ENCODE measurements at places on chromosomes 12 and 14. TPM values are rescaled to one million over a fixed set of nuclear protein-coding genes. Genes with fewer than 3 reads are reported as not detected.

GRCh38 chr14:97283005-97283403, 485.8 kb downstream of the VRK1 start:
- H3K4me1 ChIP-seq = no peaks in the 10 kb centered on the region
- no peaks in the 10 kb centered on the region for H3K27me3 ChIP-seq
- H3K4me3 ChIP-seq = no peak overlapping the region

- no peak overlapping the region for H3K27ac ChIP-seq
- H3K4me1 ChIP-seq = no peaks in the 10 kb centered on the region
- H3K4me3 ChIP-seq = no peak overlapping the region
- H3K36me3 ChIP-seq = no peaks in the 10 kb centered on the region
These were observed 7.0 kb downstream of the ERP27 start for GRCh38 chr12:14931359-14931758.

- peaks cover 39% of the 10 kb centered on the region for H3K4me1 ChIP-seq
- H3K27me3 ChIP-seq = no peaks in the 10 kb centered on the region
- H3K36me3 ChIP-seq = no peaks in the 10 kb centered on the region
- peak; percentile 74 for DNase-seq
- H3K4me3 ChIP-seq = no peak overlapping the region
These were observed 170.2 kb upstream of the PRICKLE1 start for GRCh38 chr12:42759622-42760273.

GRCh38 chr14:59377991-59378601, 87.1 kb downstream of the GPR135 start:
- no peak for DNase-seq
- no peak overlapping the region for H3K27ac ChIP-seq
- H3K4me1 ChIP-seq = no peaks in the 10 kb centered on the region
- H3K27me3 ChIP-seq = no peaks in the 10 kb centered on the region
- H3K4me3 ChIP-seq = no peak overlapping the region

GRCh38 chr14:52447236-52447635, 105.1 kb downstream of the TXNDC16 start:
- no peaks in the 10 kb centered on the region for H3K27me3 ChIP-seq
- no peaks in the 10 kb centered on the region for H3K36me3 ChIP-seq
- H3K27ac ChIP-seq = no peak overlapping the region

Gene ST8SIA1
- not detected for total RNA-seq

Gene CCDC198
- not detected for total RNA-seq

Measured in GM23248 (cell line).